ENCODE measurements at places on chromosomes 16 and 17.

DNA sequence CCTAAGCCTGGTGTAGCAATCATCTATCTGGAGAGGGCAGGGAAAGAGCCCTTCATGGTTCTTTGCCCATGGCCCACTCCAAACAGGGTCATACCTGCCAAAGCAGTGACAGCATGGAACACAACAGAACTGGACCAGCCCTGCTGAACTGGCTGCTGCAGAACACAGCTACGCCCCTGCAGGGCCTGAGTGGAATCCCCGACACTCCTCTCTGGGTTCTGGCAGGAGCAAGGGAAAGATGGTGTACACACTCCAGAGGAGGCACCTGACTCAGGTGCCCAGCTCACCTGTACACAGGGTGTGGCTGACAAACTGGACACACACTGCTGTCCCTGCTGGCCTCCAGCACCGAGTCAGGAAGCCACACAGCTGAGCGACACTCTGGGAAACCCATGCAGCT is 19.8 kb downstream of the MIEF2 start:
- DNase-seq: no peak

DNA sequence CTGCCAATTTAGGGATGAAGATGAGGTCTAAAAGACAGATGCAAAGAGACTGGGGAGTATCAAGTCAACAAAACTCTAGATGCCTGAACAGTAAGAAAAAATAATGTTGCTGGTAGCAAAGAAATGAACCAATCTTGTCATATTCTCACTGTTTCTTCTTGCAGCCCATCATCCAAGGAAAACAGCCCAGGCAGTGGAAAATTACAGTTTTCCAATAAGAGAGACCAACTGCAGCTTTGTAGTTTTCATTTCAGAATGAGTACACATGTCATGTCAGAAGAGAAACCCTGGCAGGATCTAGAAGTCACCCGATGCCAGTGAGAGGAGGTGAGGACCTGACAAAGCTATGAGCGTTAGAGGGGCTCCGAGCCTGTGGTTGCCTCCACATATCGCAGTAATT is 500.4 kb upstream of the PSMD7 start:
- no peak for DNase-seq

GRCh38 chr16:57797526-57798266 is 4.6 kb downstream of the KIFC3 start:
- peak; percentile 91 for DNase-seq

DNA sequence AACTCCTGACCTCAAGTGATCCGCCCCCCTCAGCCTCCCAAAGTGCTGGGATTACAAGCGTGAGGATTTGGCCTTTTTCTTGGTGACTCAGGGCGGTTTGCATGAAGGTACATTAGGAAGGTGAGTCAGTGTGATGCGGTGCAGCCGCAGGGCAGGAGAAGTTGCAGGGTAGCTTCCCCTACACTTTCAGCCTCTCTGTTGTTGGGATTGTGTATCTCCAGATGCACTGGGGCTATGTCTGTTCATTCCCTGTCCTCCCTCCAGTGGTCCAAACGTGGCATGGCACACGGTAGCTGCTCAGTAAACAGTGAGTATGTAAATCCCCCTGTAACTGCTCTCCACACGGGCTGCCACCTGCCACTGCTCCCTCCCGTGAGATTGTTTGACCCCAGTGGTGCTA is 109.1 kb upstream of the CDC42EP4 start:
- peak; percentile 42 for DNase-seq

- no peak for DNase-seq
Measured at GRCh38 chr16:54780266-54780665, 150.4 kb upstream of the IRX5 start.

- DNase-seq: no peak
Measured at GRCh38 chr16:80932708-80933095, 74.0 kb downstream of the CMC2 start.

- no peak for DNase-seq
Measured at GRCh38 chr17:1542316-1542715, 20.3 kb downstream of the PITPNA start.
